ENCODE measurements at places on chromosomes 6 and 20. TPM values are rescaled to one million over a fixed set of nuclear protein-coding genes. Genes with fewer than 3 reads are reported as not detected.

GRCh38 chr6:168826726-168827585, 386.0 kb downstream of the SMOC2 start:
- no peaks in the 10 kb centered on the region for H3K27me3 ChIP-seq
- no peak overlapping the region for H3K27ac ChIP-seq
- no peaks in the 10 kb centered on the region for H3K4me1 ChIP-seq
- H3K36me3 ChIP-seq: no peaks in the 10 kb centered on the region

GRCh38 chr6:27593200-27593818, 120.4 kb upstream of the ZNF184 start:
- DNase-seq: no peak
- H3K27ac ChIP-seq: no peak overlapping the region
- H3K4me1 ChIP-seq: no peaks in the 10 kb centered on the region
- H3K36me3 ChIP-seq: no peaks in the 10 kb centered on the region
- peaks cover 20% of the 10 kb centered on the region for H3K27me3 ChIP-seq
- H3K4me3 ChIP-seq: no peak overlapping the region

SLC22A16 gene
- not detected for total RNA-seq

SLC52A3 gene
- total RNA-seq: not detected

GRCh38 chr6:113651120-113651519, 206.0 kb upstream of the MARCKS start:
- no peaks in the 10 kb centered on the region for H3K27me3 ChIP-seq
- H3K4me3 ChIP-seq: peak overlapping the region; percentile 19
- H3K36me3 ChIP-seq: no peaks in the 10 kb centered on the region
- peaks cover 72% of the 10 kb centered on the region for H3K4me1 ChIP-seq
- no peak for DNase-seq

- H3K4me3 ChIP-seq: no peak overlapping the region
- H3K36me3 ChIP-seq: no peaks in the 10 kb centered on the region
- DNase-seq: no peak
- no peak overlapping the region for H3K27ac ChIP-seq
- peaks cover 16% of the 10 kb centered on the region for H3K4me1 ChIP-seq
These were observed 219.8 kb downstream of the LAMA2 start for GRCh38 chr6:129102741-129103140.

ADIG gene
- total RNA-seq: not detected

IRF4 gene
- total RNA-seq: 417 TPM

DDO gene
- total RNA-seq: not detected

- peak overlapping the region; percentile 95 for H3K4me3 ChIP-seq
- peaks cover 37% of the 10 kb centered on the region for H3K4me1 ChIP-seq
- H3K36me3 ChIP-seq: peaks cover 46% of the 10 kb centered on the region
These were observed 763 bp downstream of the KLC4 start for GRCh38 chr6:43060034-43060754.

NNAT gene
- 0.40 TPM for total RNA-seq

GRCh38 chr6:109381061-109381746, 1.1 kb downstream of the CD164 start:
- H3K4me1 ChIP-seq: peaks cover 51% of the 10 kb centered on the region
- peak overlapping the region; percentile 93 for H3K27ac ChIP-seq
- H3K36me3 ChIP-seq: peaks cover 52% of the 10 kb centered on the region
- no peaks in the 10 kb centered on the region for H3K27me3 ChIP-seq
- peak overlapping the region; percentile 90 for H3K4me3 ChIP-seq

BEND6 gene
- total RNA-seq: not detected

SPATS1 gene
- not detected for total RNA-seq

PDE7B gene
- total RNA-seq: 1.8 TPM

CGAS gene
- 22.7 TPM for total RNA-seq

GRCh38 chr6:154414021-154414813, 57.6 kb upstream of the IPCEF1 start:
- H3K27me3 ChIP-seq: no peaks in the 10 kb centered on the region
- no peak overlapping the region for H3K4me3 ChIP-seq
- H3K36me3 ChIP-seq: no peaks in the 10 kb centered on the region
- H3K27ac ChIP-seq: no peak overlapping the region

SGK2 gene
- total RNA-seq: 1.1 TPM

- DNase-seq: no peak
- H3K27ac ChIP-seq: no peak overlapping the region
- H3K4me3 ChIP-seq: no peak overlapping the region
- H3K4me1 ChIP-seq: no peaks in the 10 kb centered on the region
These were observed 357.5 kb upstream of the JAG1 start for GRCh38 chr20:11031300-11031699.

DNA sequence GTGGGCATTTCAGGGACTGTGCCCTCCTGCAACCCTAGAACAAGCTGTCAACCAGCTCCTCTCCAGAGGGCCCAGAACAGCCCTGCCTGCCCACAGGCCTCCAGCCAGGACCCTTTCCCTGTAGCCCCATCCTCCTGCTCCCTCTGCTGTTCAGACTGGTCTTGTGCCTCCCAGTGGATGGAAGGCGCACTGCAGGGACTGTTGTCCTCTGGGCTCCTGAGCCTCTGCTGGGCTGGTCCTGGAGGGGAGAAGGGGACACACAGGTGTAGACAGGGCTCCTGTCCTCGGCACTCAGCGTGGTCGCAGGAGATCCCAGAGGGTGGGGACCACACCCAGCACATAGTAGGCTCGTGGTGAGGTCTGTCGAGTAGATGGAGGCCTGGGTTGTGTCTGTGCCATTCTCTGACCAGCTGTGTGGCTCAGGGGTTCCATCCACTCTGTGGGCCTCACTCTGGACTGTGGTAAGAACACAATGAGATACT, 11.5 kb downstream of the ITPR3 start:
- H3K4me1 ChIP-seq: peaks cover 59% of the 10 kb centered on the region
- H3K36me3 ChIP-seq: peaks cover 19% of the 10 kb centered on the region
- peak overlapping the region; percentile 68 for H3K27ac ChIP-seq
- DNase-seq: peak; percentile 28

DNA sequence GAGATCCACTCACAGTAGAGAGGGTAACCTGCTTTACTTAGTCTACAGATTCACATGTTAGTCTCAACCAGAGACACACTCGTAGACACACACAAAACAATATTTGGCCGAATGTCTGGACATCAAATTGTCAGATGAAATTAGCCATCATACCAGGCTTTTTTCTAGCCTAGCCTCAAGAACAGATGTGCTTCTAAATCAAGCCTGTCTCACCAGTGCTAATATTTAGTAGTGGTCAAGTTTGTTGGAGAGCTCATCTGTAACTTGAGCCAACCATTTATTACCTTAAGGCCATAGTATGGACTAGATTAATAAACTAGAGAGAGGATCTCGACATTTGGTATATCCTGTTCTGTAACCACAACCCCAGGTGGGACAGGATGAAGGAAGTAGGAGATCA, 1118.8 kb upstream of the MAP3K7 start:
- no peak overlapping the region for H3K27ac ChIP-seq
- no peaks in the 10 kb centered on the region for H3K27me3 ChIP-seq
- no peak for DNase-seq

DNA sequence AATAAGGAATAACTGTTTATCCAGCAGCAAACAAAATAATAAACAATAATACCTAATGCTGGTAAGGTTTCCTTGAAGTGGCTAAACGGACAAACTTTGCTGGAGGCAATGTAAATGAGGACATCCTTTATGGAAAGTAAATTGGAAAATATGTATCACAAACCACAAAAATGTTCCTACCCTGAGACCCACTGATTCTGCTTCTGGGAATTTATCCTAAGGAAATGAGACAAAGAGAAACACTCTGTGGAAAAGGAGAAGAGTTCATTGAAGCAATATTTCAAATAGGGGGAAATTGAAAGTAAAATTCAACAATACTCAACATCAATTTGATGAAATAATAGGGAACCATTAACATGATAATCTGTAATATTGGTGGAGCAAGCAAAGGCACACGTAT, 37.9 kb downstream of the MAFB start:
- peaks cover 4% of the 10 kb centered on the region for H3K27me3 ChIP-seq
- no peaks in the 10 kb centered on the region for H3K36me3 ChIP-seq
- H3K4me1 ChIP-seq: no peaks in the 10 kb centered on the region
- no peak overlapping the region for H3K27ac ChIP-seq
- no peak overlapping the region for H3K4me3 ChIP-seq

- no peaks in the 10 kb centered on the region for H3K4me1 ChIP-seq
- H3K27me3 ChIP-seq: no peaks in the 10 kb centered on the region
- no peak overlapping the region for H3K4me3 ChIP-seq
- no peak overlapping the region for H3K27ac ChIP-seq
These were observed 330.8 kb downstream of the TAF4 start for GRCh38 chr20:61734733-61735502.

HSP90AB1 gene
- 1,222 TPM for total RNA-seq
